ENCODE measurements at places on chromosomes 5 and 9.

- no peak for DNase-seq
Measured at GRCh38 chr5:100840370-100840769, 62.7 kb downstream of the ST8SIA4 start.

DNA sequence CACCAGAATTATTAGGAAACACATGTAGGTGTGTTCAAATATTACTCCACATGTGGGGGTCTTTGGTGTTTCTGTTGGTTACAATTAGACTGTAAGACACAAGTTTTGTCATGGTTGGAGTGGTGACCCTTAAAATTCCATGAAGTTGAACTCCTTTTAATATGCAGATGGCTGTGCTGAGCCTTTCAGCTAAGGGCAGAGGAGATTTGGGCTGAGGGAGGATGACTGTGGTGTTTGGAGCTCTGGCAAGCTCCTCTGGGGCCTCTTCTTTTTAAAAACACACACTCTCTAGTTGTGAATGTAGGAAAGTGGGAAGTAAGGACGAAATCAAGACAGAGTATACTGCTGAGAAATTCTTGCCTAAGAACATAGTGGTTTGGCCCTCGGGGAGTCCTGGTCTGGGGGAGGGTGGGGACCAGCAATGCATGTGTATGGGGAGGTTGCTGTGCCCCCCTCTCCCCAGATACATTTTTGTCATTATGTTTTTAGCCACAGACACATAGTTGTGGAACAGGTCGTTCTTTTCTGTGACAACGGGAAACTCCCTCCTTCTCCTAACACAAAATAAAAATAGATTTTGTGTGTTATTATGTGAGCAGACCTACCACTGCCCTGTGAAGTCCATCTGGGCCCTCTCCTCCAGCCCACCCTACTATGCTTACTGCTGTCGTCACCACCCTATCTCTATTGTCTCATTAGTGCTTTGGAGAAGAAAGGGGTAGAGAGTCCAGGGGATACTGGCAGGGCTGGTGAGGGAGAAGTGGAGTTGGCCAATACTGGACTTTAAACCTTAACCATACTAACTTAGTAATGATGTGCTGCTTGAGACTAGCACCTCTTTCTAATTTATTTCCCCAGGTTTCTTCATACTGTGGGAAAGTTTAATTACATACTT lies 10.0 kb downstream of the SMARCA2 start:
- no peak for DNase-seq

DNA sequence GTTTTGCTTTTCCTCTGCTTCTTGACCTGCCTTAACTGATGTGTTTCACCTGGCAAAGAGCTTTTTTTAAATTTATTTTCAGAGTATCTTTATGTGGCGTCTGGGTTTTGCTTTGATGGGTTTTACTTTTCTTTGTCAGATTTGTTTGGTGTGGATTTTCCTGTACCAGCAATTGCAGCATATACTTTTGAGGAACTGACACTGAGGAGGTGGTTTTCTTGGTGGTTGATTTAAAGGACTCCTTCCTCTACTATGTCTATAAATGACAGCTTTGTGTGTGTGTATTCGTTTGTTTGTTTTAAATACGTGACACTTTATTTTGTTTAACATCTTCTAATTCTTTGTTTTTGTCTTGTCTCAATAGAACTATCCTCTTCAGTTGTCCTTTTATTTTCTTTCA lies 1071.9 kb upstream of the ARRDC3 start:
- DNase-seq, result no peak

- no peak for DNase-seq
Measured at GRCh38 chr5:177320879-177321278, 9.2 kb upstream of the MXD3 start.

DNA sequence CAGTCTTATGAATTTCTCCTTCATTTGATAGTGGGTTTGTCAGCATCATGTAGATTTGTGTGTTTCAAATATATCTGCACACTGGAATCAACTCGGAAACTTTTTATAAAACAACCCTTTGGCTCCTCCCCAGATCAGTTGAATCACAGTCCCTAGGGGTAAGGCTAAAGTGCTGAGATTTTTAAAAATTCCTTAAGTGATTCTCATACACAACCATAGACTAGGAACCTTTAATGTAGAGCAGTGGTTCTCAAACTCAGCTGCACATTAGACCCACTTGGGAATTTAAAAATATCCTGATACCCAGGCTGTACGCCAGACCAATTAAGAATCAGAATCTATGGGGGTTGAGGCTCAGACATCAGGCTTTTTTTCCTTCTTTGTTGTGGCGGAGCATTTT lies 17.5 kb upstream of the JAK2 start:
- DNase-seq, result no peak

DNA sequence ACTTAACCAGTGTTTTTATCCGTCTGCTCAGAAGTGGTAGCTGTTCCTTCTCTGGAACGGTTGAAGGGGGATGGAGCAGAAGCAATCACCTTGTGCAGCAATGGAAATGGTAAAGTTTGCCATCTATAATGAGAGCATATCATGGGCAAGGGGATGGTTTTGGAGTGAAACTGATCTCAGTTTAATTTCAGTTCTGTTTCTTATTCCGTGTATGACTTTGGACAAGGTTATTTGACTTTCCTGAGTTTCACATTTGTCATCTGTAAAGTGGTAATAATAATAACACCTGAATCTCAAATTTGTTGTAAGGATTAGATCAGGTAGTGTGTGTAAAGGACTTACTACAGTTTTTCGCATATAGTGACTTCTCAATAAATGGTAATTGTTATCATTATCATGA lies 106.1 kb downstream of the PCSK1 start:
- no peak for DNase-seq

GRCh38 chr5:55897905-55898304 lies 46.7 kb downstream of the IL31RA start:
- DNase-seq, result no peak

- no peak for DNase-seq
Measured at GRCh38 chr9:134378901-134379338, 52.7 kb downstream of the RXRA start.

- DNase-seq, result no peak
Measured at GRCh38 chr9:1057910-1058309, 7.8 kb downstream of the DMRT2 start.

- no peak for DNase-seq
Measured at GRCh38 chr9:6449645-6450044, 36.6 kb downstream of the UHRF2 start.

GRCh38 chr5:68557162-68557936 lies 341.8 kb downstream of the PIK3R1 start:
- DNase-seq, result no peak

- no peak for DNase-seq
Measured at GRCh38 chr5:72480841-72481240, 26.4 kb downstream of the ZNF366 start.

- DNase-seq, result no peak
Measured at GRCh38 chr9:69131682-69132081, 42.4 kb upstream of the TJP2 start.

- no peak for DNase-seq
Measured at GRCh38 chr9:72384710-72385485, 19.9 kb upstream of the ZFAND5 start.

Measured in activated CD8-positive, alpha-beta memory T cell treated with anti-CD3 and anti-CD28 coated beads for 1 hour (primary cell).